ENCODE measurements at places on chromosomes 5 and 9.

DNA sequence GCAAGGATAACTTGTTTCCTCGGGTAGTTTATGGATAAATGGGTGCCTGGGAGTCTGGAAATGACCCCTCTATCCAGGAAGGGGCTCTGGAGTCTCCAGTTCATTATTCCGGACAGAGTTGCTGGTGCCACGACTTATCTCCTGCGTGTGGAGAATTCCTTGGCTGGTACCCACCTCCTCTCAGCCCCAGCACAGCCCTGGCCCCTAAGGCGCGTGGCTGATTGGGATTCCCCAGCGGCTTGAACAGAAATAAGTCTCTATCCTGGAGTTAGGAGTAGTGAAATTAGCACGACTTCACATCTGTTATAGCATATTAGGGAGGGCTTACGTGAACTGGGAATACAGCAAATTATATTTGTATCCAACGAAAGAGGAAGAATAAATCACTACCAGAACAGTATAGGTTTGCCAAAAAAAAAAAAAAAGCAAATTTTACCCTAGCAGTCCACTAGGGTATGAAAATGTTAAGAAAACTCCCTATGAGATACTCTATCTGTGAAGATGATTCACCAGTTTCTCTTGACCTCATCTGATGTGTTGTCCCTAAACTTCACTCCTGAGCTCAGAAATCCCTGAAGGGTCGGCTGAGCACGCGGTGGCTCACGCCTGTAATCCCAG lies 172.5 kb upstream of the OTULINL start:
- no peak for DNase-seq

DNA sequence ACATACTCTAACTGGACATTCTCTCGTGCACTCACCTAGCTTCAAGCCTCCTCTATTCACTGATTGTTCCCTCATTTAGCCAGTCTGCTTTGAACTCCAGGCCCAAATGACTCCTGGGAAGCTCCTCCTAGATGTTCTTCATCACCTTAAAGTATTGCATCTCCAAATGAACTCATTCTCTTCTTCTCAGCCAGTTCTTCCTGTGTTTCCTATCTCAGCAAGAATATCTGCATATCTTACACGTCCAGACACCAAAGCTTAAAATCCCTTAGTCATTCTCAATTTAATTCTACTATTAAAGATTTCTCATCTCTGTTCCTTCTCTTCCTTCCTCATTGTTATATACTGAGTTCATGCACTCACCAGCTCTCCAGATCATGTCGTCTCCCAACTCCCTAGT lies 118.6 kb upstream of the DAB2 start:
- peak; percentile 1 for DNase-seq

DNA sequence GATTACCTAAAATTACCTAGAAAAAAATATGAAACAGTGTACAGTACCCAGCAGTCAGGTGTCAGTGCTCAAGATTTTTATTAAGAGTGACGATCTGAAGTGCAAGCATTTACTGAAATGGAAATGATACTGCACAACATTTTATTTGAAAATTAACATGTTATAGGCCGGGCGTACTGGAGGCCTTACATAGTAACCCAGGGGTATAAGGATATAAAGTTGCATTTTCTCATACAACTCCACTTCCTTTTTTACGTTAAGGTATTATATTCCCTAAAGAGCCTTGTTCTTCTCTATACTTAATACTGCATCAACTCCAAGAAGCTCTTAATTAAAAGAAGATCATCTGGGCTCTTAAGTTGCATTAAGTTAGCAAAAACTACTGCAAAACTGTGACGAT lies 3.3 kb downstream of the MAT2B start:
- DNase-seq: no peak

DNA sequence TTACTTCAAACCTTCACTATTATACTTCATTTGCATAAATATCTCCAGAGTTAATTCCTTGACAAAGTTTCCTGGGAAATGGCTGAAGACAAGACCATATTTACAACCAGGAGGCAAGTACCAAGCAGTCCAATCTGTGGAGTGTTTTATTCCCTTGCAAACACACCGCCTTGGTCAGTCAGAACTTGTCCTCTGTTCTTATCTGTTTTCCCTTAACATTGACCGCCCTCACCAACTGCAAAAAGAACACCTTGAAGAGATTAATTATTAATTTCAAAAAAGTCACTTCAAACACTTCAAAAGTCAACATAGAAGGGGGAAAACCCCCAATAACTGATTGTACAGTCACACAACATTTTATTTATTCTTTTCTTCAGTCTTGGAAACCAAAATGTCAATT lies 269.0 kb upstream of the RGMB start:
- no peak for DNase-seq

DNA sequence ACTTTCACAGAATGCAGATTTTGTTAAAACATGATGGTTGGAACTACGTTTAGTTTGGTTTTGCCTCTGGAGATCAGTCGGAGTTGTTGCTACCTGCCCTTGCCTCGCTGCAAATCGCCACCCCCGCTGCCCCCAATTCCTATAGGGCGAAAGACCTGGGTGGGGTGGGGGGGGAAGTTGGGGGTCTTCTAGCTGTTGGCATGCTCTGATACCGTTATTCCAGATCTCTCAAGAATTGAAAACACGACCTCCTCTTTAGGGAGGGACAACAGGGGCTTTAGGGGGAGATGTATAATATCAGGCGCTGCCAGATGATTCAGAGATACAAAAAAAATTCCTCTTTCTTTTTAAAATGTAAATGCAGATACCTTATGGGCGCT lies 36.4 kb upstream of the NFIB start:
- no peak for DNase-seq

DNA sequence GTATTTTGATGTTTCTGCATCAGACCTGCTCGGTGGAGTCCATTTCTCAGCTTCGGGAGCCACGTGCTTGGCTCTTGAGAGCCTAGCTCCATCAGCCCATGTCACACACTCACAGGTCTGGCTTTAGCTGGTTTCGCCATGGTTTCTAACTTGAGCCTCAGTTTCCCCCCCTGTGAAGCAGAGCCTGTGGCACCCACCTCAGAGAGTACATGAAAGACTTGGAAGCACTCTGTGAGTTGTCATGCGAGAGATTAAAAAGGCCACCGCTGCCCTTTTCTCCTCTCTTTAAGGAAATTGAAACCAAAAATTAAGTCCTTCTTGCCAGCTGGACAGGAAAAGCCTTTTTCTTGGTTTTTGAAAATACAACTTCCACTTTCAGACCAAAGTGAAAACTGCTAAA lies 8.8 kb downstream of the TENT4A start:
- no peak for DNase-seq

GRCh38 chr5:146903789-146904188 lies 25.2 kb upstream of the PPP2R2B start:
- DNase-seq: no peak

GRCh38 chr9:13076616-13077015 lies 202.9 kb downstream of the MPDZ start:
- DNase-seq: no peak

GRCh38 chr9:134751622-134752021 lies 110.0 kb downstream of the COL5A1 start:
- DNase-seq: no peak

DNA sequence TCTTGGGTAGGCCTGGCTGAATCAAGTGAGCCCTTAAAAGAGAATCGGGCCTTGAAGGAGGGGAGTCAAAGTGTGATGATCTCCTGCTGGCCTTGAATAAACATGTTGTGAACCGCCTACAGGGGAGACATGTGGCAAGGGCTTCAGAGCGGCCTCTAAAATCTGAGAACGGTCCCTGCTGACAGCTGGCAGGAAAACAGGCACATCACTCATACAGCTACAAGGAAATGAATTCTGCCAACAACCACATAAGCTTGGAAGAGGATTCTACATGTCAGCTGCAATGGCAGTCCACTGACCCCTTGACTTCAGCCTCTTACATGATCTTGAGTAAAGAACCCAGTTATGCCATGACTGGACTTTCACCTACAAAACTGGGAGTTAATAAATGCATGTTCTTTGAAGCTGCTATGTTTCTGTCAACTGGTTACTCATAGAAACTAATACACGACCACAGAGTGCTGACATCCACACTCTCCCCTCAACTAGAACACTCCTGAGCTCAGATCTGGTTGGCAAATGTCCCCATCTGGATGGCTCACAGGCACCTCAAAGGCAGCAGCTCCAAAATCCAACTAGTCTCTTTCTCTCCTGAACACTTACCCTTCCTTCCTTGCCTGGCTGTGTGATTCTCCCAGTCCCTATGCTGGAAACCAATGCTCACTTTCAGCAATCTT lies 333.1 kb downstream of the ASTN2 start:
- no peak for DNase-seq

DNA sequence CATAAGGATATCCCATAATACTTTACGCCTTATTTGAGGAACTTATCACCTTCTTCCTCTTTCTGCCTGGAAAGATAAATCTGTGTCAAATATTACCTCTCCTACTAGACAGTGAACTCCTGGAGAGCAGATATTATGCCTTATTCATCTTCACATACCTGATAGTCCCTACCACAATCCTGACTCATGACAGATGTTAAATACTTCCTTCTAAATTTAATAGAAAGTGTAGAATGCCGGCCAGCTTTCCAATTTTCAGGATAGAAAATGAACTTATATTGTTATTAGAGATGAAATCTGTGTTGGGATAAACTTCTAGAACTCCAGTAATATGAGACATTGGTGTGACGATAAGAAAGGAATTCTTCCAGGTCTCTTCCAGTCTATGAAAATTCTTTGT lies 89.0 kb downstream of the GCNT4 start:
- DNase-seq: no peak

DNA sequence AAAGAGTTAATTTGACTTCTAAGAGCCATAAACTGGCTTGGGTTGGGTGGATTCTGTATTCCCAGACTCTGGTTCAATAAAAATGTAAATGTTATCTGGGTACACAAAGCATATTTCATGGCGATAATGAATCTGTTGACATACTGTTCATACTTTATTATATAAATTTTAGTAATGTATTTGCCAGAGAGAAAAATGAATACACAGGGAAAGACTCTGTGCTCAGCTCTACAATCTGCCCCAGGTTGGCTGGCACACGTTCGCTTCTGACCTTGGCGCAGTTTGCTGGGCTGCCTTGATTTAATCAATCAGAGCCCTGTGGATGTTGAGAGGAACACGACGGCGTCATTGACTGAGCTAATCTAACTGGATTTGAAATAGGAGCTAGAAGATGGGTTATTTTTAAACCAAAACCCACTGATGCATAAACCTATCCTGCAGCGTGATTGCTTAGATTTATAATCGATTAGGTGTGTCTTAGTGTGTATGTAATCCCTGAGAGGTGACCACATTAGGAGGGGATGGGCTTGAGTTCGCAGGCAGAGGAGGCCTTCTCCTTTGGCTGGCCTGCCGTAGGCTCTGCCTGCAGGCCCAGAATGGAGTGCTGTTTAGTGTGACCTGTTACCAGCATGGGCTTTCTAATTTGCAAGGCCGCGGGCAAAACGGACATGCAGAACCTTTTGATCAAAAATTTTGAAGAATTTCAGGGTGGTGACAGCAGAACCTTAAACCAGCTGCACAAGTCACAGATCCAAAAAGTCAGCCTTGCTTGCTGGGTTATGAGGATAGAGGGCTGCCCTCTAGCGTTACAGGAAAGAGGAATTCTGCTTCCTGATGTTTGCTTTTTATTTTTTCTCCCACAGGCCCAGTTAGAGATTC lies 3.9 kb upstream of the ADCY2 start:
- DNase-seq: peak; percentile 65

GRCh38 chr9:80376180-80376579 lies 804.4 kb downstream of the TLE4 start:
- DNase-seq: peak; percentile 9

DNA sequence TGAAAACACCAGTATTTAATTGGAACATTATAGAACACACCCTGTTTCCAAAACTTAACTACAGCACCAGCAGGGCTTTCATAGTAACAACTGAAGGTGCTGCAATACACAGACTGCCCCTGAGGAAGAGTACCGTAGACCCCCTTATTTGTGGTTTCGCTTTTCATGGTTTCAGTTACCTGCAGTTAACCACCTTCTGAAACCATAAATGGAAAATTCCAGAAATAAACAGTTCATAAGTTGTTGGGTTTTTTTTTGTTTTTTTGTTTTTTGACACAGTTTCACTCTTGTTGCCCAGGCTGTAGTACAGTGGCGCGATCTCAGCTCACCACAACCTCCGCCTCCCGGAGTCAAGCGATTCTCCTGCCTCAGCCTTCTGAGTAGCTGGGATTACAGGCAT lies 9.5 kb upstream of the GLDC start:
- no peak for DNase-seq

GRCh38 chr9:84736081-84736480 lies 66.6 kb downstream of the NTRK2 start:
- DNase-seq: no peak

GRCh38 chr5:20088361-20088760 lies 100.4 kb upstream of the CDH18 start:
- DNase-seq: no peak

GRCh38 chr9:6921315-6921714 lies 163.5 kb downstream of the KDM4C start:
- no peak for DNase-seq

DNA sequence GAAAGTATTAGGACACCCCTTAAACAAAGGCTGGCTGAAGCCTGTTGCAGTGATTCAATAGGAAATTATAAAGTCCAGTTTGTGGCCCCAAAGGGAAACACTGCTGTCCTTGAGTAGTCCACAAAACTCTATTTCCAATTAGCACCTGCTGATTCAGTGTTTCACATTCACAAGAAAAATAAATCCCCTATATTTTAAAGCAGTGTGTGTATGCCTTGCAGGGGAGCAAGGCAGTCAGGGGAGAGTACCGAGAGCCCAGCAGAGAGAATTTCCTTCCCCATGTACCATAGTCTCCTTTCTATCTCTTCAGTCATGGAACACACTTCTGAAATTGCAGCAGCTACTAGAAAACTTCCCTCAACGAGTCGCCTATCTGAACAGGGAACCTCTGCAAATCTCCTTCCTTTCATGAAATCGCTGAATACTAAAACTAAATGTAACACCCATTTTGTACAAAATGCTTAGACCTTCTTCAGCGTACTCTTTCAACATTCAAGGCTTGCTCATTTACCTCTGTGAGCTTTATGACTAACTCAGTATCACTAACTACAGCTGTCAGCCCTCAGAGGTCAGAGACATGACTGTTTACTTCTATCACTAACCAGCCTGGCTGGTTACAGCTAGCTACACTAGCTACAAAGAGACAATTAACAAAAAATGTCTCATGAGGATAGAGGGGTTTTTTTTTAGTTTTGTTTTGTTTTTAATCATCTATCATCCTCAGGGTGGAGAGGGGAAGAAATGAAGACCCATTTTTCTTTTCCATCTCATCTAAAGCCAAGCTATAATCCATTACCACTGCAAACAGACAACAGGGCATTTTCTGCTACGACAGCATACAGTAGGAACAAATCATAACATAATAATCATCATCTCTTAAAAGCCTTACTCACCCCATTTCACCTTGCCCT lies 188.7 kb downstream of the EBF1 start:
- peak; percentile 6 for DNase-seq

DNA sequence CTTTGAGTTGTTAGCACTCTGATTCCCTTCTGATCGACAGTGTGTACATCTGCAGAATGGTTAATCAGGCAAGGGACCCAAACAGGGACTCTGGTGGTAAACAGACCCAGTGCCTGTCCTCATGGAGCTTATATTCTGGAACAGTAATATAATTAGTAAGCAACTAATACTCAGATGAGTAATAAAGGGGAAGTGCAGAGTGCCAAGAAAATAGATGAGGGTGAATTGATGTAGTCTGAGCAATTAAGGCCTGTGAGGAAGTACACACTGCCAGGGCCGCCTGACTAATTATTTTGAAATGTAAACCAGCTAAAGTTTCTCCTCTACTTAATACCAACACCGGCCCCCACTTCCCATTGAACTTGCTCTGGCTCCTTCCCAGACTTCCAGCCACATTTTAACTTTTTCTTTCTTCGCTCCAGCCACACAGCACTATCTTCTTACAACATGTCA lies 4.2 kb downstream of the DHX29 start:
- peak; percentile 82 for DNase-seq

GRCh38 chr5:136190091-136190720 lies 2.8 kb downstream of the SMIM32 start:
- no peak for DNase-seq
